ENCODE measurements at places on chromosomes 13 and 19.

DNA sequence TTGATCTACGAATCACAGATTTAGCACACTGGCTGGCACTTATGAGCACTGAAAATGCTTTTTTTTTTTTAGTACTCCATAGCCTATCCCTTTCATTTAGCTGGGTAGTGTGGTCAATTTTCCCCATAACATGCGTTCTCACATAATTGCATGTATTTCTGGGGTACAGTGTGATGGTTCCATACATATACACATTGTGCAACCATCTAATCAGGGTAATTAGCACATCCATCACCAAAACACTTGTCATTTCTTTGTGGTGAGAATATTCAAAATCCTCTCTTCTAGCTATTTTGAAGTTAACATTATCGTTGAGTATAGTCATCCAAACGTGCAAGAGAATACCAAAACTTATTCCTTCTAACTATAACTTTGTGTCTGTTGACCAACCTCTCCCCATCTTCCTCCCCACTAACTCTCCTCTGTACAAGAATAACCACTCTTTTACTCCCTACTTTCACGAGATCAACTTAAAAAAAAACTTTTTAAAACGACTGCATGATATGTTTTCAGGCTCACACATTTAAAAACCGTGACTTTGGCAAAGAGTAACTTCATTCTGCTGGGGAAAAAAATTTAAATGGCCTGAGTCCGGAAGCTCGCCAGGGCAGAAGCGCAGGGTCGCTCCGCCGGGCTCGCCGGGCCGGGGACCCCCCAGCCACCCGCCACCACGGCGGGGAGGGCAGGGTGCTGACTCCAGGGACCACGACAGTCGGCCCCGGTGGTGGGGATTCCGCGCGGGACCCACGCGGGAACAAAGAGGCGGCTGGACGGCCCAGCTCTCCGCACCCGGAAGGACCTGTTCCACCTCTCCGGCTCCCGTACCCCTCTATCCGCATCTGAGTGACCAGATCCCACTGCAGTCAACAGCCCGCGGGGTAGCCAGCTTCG is 868 bp upstream of the UBAC2 start:
- DNase-seq: no peak

DNA sequence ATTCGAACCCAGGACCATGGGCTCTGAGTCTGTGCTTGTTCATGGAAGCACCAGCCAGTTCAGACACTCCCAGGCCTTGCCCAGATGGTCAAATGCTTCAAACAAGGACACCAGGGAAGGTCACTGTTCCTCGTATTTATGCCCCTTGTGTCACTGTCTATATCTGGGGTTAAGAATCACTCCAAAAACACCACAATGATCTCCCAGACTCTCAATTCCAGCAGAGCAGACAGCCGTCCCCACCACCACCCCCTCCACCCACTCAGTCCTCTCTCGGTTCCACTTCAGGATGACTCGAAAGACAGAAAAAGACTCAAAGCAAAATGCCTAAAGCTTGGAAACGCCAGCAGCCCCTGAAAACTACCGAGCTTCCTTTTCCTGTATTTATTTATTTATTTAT is 79.0 kb downstream of the INSR start:
- DNase-seq: no peak

DNA sequence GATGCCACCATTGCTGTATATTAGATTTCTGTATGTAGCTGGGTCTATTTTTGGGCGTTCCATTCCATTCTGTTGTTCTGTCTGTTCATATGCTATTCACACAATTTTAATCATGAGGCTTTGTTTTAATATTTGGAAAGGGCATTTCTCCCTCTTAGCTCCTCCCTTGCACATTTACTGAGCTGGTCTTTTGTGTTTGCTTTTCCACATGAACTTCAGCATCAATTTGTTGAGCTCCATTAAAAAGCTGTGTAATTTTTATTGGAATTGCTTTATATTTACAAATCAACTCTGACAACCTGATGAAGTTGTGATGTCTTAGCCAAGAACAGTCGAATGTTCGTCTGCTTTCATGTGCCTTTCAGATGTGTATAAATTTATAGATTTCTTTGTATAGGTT is 14.0 kb downstream of the WASF3 start:
- no peak for DNase-seq

DNA sequence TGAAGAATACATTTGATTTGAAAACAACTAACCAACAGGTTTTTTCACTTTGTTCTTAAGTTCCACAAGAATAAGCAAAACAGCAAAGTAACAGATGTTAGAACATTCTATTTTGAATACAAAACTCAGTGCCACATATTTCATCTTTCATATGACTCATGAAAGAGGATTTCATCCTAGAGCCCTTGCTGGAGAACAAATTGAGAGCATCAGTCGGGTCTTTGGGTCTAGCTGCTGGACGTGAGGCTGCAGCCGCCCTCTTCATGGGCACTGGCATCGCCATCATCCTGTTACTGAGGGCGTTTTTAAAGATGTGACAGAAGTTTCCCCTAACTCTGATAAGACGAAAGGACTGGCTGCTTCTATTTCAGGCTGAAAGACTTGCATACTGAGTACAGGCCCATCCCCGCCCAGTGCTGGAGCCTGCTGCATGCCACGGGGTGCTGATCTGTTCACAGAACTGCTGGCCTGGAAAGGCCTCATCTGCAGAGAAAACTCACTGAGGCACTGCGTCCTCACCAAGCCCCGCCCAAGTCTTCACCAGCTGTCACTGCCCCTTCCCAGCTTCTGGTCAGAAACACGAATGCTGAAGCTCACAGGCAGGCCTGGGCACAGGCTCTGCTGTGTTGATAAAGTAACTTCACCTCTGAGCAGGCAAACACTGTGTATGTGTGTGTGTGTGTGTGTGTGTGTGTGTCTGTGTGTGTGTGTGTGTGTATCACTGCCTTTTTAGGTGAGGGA is 101.4 kb downstream of the TUBGCP3 start:
- no peak for DNase-seq

DNA sequence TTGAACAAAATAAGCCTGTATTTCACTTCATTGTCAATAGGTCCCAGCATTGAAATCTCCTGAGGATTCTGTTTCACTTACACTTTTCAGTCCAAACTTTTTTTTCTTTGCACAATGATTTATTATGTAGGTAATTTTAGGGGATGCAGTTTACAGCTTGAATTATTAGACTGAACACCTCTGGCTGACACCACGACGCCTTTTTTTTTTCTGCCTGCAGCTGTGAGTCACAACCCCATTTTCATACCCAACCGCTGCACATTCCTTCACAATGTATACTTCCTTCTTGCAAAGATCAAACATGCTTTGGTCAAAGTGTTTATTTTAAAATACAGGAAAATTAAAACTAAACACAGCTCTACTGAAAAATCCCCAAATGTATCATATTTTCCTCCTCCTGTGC is 11.4 kb downstream of the ZIC2 start:
- DNase-seq: no peak
